ENCODE measurements at places on chromosomes 5 and 9.
A peak's percentile ranks its signal among the peaks of the same experiment; 100 is the strongest.

DNA sequence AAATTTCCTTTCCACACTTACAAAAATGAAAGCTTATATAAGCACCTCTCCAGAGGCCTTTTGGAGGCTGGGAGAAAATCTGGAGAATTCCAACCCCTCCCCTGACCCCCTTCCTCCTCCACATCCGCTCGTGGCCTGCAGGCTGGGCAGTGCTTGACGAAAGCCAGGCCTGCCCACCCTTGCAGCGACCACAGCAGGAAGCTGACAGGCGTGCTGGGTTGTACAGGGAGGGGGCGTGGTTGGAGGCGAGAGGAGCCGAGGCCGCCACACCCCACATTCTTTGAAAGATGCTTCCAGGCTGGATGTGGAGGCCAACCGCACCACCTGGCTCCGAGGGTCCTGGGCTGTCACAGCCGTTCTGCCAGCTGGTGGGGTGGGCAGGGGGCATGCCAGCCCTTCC, 47.8 kb upstream of the IER5L start:
- DNase-seq, result peak; percentile 68

- DNase-seq, result no peak
These were observed 249.2 kb downstream of the NR2F1-AS1 start for GRCh38 chr5:93331863-93332262.

DNA sequence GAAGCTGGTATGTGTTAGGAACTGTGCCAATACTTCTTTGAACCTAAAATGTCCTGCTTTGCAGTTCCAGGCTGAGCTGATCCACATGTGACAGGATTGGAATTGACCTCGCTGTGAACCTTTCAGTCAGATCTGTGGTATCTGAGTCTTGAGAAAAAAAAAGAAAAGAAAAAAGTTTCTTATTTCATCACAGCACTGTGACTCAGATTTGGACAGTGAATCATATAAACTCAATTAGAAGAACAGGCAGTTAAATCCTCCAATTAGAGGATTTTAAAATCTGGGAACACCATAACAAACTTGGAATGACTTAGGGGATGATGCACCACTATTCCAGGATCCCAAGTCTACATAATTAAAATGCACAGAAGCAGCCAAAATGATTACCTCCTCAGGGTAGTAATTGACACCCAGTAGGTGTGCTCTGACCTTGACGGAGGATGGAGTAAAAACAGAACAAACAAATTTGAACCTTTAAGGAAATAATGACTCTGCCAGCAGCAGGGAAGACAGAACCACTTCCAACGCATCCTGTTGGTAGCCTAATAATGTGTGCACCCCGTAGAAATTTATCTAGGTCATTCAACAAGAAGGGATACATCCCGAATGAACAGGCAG, 57.8 kb upstream of the RAI14 start:
- no peak for DNase-seq

GRCh38 chr5:170339780-170340167, 42.2 kb upstream of the LCP2 start:
- no peak for DNase-seq

GRCh38 chr5:10311595-10312425, 4.1 kb upstream of the CMBL start:
- DNase-seq, result no peak

- no peak for DNase-seq
These were observed 13.2 kb downstream of the EPB41L4B start for GRCh38 chr9:109307380-109308240.

GRCh38 chr9:81499021-81499454, 190.3 kb downstream of the TLE1 start:
- no peak for DNase-seq

- no peak for DNase-seq
These were observed 54.6 kb upstream of the ABCA1 start for GRCh38 chr9:104982543-104982942.

DNA sequence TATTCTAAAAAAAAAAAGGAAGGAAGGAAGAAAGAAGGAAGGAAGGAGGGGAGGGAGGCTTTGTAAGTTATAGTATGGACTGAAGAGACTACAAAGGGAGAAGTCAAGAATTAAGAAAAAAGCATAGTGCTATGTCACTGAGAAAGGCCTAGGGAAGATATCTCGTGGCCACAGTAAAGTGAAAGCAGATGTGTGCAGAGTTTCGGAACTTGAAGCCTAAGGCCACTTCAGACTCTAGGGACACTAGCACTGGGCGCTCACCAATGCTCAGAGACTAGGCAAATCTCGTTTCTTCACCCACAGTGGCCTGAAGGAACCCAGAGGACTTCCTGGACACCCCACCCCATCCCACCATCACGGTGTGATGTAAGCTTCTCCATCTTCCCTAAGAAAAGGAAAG, 181.4 kb upstream of the TRPM3 start:
- DNase-seq, result no peak

DNA sequence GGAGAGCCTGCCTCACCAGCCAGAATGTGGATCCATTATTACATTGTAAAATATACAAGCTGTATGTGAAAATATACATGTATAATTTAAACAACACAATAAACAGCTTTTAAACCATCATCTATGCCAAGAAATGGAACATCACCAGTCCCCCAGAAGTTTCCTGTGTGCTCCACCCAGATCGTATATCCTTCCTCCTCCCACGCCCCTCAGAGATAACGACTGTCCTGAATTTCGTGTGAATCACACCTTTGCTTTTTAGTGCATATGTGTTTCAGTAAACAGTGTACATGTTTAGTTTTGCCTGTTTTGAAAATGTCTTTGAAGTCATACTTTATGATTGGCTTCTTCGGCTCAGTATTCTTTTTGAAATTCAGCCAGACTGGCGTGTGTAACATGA, 134.6 kb upstream of the MYO10 start:
- no peak for DNase-seq

- DNase-seq, result no peak
These were observed 38.3 kb downstream of the SAR1B start for GRCh38 chr5:134594336-134594735.

- DNase-seq, result no peak
These were observed 79.5 kb downstream of the PRRT1B start for GRCh38 chr9:131624636-131625507.

DNA sequence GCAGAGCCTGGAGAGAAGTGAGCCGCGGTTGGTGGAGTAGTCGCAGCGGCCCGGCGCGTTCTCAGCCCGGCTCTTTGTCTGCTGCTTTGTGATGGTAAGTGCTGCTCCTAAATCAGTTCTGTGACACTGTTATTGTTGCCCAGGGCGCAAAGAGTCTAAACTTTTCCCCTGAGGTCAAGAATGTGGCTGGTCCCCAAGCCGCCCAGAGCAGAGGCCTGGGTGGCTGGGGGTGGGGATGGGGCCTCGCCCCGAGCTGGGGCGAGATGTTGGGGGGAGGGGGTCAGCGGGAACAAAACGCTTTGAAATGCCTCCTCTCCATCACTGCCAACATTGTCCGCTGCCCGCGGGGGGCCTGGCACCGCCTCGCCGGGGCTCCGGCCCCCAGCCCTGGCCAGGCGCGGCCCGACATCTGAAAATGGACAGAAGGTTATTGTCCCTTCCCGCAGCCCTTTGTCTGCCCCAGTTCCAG, 11.7 kb upstream of the CERCAM start:
- DNase-seq, result no peak
